AG08396 (cell line): ENCODE measurements at places on chromosomes 4 and X.
A peak's percentile ranks its signal among the peaks of the same experiment; 100 is the strongest.

GRCh38 chrX:107712231-107713202 is 63.1 kb downstream of the TSC22D3 start:
- no peak for DNase-seq

DNA sequence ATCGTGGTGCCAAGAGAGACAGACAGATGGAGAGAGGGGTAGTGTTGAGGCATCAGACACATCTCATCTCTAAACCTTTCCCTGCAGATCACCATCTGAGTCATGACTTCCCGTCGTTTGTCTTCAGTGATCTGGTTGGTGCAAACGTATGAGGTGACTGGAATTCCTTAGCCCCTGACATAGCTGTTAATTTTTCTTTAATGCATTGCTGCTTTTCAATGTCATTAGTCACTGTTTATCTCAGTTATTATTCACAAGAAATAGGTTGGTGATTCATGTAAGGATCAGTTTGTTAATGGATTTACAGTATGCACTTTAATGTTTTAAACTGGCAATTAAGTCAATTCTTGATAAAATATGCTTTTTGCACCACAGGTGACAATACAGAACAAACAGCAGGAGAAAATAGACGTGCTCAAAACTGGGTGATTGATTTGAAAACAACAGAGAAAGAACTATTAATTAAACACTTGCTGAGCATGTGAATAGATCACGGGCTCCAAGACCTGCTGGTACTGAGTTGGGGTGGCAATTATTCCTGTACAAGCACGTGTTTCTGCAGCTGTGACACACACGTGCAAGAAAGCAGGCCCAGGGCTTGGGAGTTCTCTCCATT is 1.3 kb upstream of the TMEM154 start:
- peak; percentile 23 for DNase-seq

- no peak for DNase-seq
Measured at GRCh38 chrX:50839730-50840129, 25.7 kb upstream of the SHROOM4 start.

- DNase-seq, result no peak
Measured at GRCh38 chr4:121380776-121381462, at the start of gene QRFPR. TSS of gene QRFPR (minus strand) at chr4:121381018. CDS start at chr4:121380647, 371 bp downstream.

DNA sequence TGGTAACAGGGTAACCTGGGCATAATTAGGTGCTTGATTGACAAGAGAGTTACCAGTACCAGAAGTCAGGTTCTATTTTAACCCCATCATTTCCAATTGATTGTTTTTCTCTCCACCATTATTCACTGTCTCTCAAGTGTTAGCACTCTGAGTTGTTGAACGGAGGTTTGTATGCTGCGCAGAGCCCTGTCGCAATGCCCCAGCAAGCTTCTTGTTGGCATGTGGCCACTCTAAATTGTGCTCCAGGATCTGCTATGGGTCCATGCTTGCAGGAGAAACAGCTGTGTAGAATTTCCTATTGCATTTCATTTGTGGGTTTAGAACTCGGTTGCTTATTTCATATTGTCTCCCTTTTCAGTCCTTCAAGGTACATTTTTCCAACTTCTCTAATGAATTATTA is 98.2 kb downstream of the KLHL8 start:
- no peak for DNase-seq

DNA sequence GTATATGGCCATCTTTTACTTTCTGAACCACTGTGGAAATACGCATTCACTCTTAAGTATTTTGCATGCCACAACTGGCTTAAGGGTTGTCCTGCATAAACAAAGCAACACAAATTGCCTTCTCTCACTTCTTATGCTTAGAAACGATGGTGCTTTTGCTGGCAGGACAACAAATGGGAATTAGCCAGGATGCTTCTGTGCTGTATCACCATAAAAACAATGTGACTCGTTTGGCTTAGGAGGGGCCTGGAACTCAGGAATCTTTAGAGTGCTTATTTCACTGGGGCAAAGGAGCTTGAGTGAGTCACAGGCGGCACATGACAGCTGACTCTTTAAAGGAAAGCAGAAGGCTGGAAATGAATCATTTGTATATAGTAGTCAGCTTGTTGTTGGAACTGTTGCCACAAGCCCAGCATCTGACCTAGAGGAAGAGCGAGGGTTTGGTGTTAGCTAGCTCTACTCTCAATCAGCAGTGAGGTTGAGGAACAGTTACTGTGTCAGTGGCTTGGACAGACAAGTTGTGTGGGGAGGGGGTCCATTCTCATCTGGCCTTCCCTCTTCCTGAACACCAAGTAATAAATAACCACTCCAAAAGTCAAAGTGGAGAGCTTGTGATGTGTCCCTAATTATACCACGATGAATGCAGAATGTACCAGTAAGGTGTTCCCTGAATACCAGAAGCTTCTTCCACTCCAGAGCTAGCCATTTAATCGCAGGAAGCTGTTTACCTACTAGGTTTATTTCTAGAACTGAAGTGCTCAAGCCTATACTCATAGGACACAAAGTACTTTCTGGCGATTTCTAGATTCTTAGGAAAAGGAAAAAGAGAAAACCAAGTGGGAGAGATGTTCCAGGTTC is 293.1 kb downstream of the CAMK2D start:
- DNase-seq, result peak; percentile 76

DNA sequence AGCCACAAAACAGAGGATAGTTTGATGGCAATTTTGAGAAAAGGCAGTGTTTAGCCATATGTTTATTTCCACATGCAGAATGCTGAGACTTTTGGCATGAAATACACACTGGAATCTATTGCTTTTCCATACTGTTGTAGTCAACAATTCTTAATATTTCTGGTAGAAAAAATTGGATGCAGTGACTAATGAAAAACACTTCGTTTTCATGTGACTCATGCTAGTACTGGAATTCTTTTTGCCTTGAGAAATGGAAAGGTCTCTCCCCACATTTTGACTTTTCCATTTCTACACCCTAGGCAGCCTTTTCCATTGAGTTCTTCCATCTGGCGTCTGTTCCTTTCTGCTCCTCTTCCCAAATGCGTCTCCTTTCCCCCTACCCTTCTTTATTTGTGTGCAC is 425.2 kb upstream of the FTHL17 start:
- DNase-seq, result no peak

GRCh38 chr4:166519774-166520173 is 646.7 kb downstream of the TLL1 start:
- DNase-seq, result no peak

DNA sequence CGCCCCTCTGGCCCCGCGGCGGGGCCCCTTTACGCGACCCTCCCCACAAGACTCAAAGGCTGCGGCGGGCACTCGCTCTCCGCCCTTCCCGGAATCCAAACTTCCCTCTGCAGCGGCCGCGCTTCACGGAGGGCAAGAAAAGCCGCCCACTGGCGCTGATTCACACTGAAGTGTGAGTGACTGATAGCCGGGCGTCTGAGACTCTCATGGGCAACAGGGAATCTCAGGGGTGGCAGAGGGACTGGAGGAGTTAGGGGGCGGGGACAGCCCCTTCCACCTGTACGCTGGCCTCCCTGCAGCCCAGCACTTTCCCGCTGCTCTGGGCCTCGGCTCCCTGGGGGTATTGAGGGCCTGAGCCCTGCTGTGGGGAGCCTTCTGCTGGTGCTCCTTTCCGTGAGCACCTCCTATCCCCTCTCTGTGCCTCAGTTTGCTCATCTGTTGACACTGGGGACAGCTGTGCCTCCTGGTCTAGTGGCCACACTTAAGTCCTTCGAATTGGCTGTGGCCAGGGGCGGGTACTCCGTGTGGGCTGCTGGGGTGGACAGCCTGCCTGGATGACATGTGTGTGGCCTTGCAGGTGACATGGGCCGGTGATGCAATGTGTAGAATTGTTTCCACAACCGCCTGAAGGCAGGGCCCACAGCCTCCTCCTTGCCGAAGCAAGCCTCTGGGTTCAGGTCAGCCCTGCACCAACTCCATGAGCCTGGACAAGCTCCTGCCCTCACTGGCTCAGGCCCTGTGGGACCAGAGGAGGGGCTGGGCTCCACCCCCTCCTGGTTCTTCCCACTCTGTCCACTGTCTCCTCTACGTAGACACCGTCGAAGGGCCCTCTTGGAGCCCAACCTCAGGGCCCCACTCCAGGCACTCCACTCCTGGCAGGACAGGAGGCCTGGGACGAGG is 951 bp downstream of the SH3BP2 start:
- DNase-seq, result peak; percentile 75

DNA sequence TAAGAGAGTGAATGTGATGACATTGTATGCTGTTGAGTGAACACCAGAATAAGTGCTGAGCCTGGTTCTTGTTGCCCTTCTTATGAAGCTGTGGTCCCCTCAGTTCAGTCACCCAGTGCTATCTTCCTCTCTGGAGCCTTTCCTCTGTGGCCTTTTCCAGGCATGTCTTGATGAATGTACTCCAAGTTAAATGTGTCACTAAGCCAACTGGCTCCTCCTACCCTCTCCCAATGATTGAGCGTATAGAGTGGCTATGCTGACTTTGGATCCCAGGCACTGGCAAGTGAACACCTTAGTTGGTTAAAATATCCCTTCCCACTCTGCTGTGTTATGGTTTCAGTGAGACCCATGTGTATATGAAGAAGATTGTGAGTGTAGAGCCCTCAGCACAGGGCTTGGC is 134.1 kb upstream of the MAMLD1 start:
- no peak for DNase-seq

DNA sequence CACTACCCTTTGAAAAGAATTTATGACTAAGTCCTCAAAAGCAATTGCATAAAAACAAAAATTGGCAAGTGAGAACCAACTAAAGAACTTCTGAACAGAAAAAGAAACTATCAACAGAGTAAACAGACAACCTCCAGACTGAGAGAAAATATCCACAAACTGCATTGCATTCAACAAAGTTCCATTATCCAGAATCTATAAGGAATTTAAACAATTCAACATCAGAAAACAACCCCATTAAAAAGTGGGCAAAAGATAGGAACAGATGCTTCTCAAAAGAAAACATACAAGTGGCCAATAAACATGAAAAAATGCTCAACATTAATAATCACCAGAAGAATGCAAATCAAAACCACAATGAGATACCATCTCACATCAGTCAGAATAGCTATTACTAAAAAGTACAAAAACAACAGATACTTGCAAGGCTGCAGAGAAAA is 130.2 kb downstream of the GASK1B start:
- no peak for DNase-seq

GRCh38 chrX:85930099-85930498 is 117.3 kb downstream of the CHM start:
- DNase-seq, result no peak

GRCh38 chr4:124085561-124086180 is 626.9 kb downstream of the ANKRD50 start:
- DNase-seq, result no peak

GRCh38 chrX:10174810-10175209 is 18.0 kb downstream of the CLCN4 start:
- DNase-seq, result peak; percentile 38

DNA sequence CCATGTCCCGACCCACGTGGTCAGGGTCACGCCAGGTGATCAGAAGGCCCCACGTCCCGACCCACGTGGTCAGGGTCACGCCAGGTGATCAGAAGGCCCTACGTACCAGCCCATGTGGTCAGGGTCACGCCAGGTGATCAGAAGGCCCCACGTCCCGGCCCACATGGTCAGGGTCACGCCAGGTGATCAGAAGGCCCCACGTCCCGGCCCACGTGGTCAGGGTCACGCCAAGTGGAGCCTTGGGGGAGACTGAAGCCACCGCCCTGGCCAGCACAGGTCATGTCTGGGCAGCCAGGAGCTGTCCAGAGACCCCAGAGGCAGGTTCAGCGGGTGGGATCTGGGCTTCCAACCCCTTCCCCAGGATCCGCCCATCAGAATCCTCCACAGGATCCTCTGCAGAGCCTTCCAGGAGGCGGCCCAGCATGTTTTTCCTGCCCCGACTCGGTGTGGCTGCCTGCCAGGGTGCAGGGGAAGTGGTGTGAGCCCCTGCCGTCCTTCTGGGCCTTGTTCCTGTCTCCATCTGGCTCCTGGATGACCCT is 58.4 kb downstream of the FAM53A start:
- DNase-seq, result no peak

DNA sequence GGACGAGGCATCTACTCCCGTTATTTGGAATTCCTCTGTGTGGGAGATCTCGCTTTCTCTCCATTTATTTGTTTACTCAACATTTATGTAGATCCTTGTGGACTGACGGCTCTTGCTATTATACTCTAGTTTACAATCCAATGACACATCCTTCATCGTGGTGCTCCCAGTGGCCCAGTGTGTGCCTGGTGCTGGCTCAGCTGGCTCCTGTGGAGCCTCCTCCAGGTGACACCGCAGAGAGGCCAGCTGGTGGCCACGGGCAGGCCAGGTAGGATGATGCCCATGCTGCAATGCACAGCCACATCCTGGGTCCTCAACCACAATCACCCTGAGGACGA is 84.0 kb upstream of the AFAP1 start:
- no peak for DNase-seq

DNA sequence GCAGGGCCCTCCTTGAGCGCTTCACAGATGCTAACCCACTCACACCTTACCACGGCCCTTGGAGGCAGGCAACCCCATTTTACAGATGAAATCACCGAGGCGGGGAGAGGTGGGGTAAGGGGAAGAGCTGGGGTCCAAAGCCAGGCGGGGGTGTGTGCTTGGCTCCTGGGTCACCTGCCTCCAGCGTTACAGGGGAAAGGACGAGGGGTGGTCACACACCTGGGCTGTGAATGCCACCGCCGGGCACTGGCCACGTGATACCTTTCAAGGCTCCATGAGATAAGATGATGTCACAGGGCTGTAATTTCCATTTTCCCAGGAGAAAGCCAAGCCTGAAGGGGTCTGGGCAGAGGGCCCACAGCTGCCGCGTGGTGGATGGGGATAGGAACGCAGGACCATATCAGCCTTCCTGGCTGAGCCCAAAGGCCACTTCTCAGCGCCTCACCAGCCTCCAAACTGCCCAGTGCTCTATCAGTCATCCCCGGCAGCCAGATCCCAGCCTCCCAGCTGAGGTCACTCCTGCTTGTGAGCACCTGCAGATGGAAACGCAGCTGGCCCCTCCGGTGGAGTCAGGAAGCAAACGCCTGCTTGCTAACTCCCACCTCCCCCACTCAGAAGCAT is 62.4 kb upstream of the CRMP1 start:
- DNase-seq, result no peak

GRCh38 chrX:150163956-150164726 is 199.0 kb upstream of the MAMLD1 start:
- no peak for DNase-seq

- no peak for DNase-seq
Measured at GRCh38 chrX:2383735-2384134, 117.0 kb downstream of the DHRSX start.

DNA sequence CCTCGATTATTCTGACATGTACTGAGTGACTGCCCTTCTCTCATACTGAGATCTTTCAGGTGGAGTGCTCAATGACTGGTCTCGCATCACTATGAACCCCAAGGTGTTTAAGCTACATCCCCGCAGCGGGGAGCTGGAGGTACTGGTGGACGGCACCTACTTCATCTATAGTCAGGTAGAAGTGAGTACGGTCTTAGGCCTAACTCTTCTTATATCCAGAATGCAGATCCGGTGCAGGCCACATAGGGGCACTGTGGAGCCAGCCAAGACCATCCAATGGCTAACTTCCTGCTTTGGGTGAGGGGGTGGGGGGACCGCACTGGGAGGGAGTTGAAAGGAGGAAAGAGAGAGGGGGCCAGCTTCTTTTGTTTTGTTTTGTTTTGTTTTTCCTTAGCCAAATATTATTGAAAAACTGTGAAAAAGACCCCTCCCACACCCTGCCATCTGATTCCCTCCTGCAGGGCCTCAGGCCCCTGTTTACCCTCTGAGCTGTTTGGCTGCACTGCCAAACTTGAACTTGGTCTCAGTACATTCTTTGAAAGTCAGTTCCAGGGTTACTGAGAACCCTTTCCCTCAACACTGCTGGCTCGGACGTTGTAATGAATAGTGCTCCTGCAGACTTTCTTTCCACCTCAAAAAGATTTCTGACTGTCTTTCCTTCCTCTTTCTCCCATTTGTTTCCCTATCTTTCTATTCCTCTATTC is 16.2 kb downstream of the AWAT2 start:
- peak; percentile 36 for DNase-seq

- no peak for DNase-seq
Measured at GRCh38 chr4:167831855-167832254, 260.5 kb upstream of the ANXA10 start.
